ENCODE measurements at places on chromosomes 7 and 10.

GRCh38 chr10:118102121-118102520, 55.4 kb upstream of the RAB11FIP2 start:
- DNase-seq, result no peak

GRCh38 chr10:101272229-101272868, 43.1 kb upstream of the LBX1 start:
- DNase-seq, result peak; percentile 25

DNA sequence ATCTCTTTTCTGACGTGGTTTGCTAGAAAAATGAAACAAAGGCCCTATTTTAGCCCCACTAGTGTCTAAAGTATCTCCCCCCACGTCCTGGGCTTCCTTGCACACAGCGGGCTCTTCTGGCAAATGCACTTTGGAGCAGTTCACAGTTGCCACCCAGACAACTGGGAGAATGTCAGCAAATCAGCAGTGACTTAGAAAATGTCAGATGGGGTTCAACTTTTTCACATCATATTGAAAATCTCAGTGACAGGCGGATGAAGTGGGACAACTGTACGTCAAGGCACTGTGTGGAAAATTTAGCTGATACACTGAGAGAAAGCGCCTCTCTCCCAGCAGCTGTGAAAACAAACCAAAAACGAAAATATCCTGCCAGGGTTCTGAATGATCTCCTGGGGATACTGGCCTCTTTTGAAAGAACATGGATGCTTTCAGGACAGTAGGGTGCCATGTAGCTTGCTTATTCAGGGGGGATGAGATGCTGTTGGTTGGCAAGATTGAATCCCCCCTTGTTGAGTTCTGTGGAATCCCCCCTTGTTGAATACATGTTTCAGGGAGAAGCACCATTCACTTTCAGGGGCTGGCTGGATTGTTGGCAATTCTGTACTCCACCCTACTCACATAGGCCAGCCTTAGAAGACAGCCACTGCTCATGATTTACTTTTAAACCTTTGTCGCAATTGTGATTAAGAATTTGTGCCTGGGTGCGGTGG, 372.8 kb upstream of the CELF2 start:
- DNase-seq, result no peak

DNA sequence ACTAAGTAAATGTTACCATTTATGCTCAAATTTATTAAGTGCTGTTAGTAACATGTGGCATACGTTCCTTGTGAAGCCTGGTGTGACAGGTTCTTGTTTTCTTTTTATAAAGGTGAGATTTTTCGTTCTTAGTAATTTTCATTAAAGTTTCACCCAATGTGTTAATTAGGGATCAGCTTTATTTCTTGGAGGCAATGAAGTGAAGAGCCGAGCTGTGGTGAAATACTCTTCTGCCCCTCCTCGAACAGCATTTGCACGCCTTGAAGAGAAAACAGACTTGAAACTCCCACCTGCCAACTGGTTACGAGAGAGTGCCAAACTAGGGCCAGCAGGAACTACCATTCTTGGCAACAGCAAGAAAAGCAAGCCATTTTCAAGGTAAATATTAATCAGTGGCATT, 1.5 kb downstream of the EDRF1 start:
- DNase-seq, result no peak

GRCh38 chr10:93352638-93353383, 129.3 kb downstream of the MYOF start:
- DNase-seq, result no peak

DNA sequence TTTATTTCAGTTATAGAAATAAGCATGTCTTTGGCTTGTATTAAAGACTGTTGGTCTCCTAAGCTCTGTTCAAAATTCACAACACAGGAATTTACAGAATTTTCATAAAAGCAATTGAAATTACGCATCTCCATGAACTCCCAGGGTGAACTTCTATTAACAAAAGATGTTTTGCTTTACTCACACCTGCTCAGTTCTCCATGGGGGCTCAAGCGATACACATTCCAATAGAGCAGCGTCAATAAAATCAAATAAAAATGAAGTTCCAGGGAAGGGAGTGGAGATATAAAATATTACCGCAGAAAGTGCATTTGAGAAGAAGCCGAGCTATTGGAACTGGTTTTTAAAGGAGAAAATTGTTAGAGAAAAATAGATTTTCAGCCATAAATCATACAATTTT, 41.5 kb upstream of the ZNF438 start:
- no peak for DNase-seq

GRCh38 chr10:11193001-11193551, 175.4 kb downstream of the CELF2 start:
- DNase-seq, result no peak

GRCh38 chr10:70803775-70804420, 11.8 kb upstream of the SGPL1 start:
- no peak for DNase-seq

- DNase-seq, result no peak
Observed at GRCh38 chr7:123635551-123636359, 19.9 kb upstream of the LMOD2 start.
